ENCODE measurements at places on chromosomes 4 and X. TPM values are rescaled to one million over a fixed set of nuclear protein-coding genes. Genes with fewer than 3 reads are reported as not detected.
A peak's percentile ranks its signal among the peaks of the same experiment; 100 is the strongest.

- H3K4me1 ChIP-seq, result no peaks in the 10 kb centered on the region
- no peak overlapping the region for H3K27ac ChIP-seq
- H3K27me3 ChIP-seq, result no peaks in the 10 kb centered on the region
- no peak for DNase-seq
Measured at GRCh38 chrX:15188039-15188438, 81.8 kb downstream of the ASB9 start.

DNA sequence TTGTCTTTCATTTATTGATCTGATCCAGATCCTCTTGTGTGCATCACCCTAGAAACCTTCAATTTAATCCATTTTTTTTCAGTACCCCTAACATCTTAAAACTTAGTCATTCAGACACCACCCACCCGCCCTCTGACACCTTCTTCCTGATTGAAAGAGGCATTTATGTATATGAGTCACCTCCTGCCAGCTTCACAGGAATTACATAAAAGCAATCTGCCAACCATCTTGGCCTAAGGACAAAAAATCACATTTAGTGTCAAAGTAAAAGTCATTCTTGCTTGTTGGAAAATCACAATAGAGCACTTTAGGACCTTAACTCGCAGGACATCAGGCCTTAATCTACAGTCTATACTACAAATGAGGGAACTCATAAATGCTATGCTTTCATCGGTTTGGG is 52.1 kb downstream of the NDST3 start:
- no peak overlapping the region for H3K4me3 ChIP-seq
- no peaks in the 10 kb centered on the region for H3K36me3 ChIP-seq
- H3K4me1 ChIP-seq, result peaks cover 26% of the 10 kb centered on the region
- H3K27ac ChIP-seq, result peak overlapping the region; percentile 67
- H3K27me3 ChIP-seq, result no peaks in the 10 kb centered on the region

GRCh38 chrX:134971926-134972325 is 18.9 kb upstream of the SMIM10 start:
- no peak overlapping the region for H3K4me3 ChIP-seq
- H3K27me3 ChIP-seq, result no peaks in the 10 kb centered on the region
- H3K36me3 ChIP-seq, result no peaks in the 10 kb centered on the region
- no peak overlapping the region for H3K27ac ChIP-seq

The CLCN4 gene
- 3.7 TPM for total RNA-seq

- no peaks in the 10 kb centered on the region for H3K36me3 ChIP-seq
- H3K4me1 ChIP-seq, result peaks cover 20% of the 10 kb centered on the region
- no peak overlapping the region for H3K4me3 ChIP-seq
- peaks cover 3% of the 10 kb centered on the region for H3K27me3 ChIP-seq
Measured at GRCh38 chr4:26459054-26459755, 31.1 kb downstream of the CCKAR start.

GRCh38 chr4:70505151-70505748 is 13.1 kb upstream of the AMTN start:
- DNase-seq, result no peak
- no peak overlapping the region for H3K4me3 ChIP-seq
- H3K27ac ChIP-seq, result no peak overlapping the region

DNA sequence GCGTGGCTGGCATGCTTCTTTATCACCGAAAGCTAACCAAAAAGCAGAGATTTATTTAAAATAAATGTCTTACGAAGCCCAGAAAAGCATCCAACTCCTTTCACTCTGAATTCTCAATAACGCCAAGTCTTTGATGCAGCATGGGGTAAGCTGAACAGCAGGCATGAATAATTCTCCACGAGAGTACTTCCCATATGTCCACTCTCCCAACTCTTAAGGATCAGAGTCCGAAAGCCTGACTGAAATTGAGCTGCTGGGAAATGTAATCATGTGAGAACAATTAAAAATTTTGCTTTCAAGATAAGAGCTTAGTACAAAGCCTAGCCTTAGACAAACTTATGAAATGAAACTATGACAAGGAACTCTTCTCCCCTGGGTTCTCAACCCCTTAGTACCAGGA is 7.5 kb upstream of the SLC39A8 start:
- DNase-seq, result no peak
- H3K4me3 ChIP-seq, result no peak overlapping the region
- H3K27ac ChIP-seq, result no peak overlapping the region
- no peaks in the 10 kb centered on the region for H3K4me1 ChIP-seq
- no peaks in the 10 kb centered on the region for H3K36me3 ChIP-seq
- H3K27me3 ChIP-seq, result peaks cover 60% of the 10 kb centered on the region

GRCh38 chr4:82123934-82124333 is 249.9 kb downstream of the HNRNPD start:
- DNase-seq, result no peak
- no peaks in the 10 kb centered on the region for H3K36me3 ChIP-seq
- H3K27me3 ChIP-seq, result peaks cover 7% of the 10 kb centered on the region
- H3K4me1 ChIP-seq, result no peaks in the 10 kb centered on the region
- H3K27ac ChIP-seq, result no peak overlapping the region

The PASD1 gene
- not detected for total RNA-seq

GRCh38 chrX:19724409-19724808 is 163.0 kb downstream of the SH3KBP1 start:
- H3K4me1 ChIP-seq, result peaks cover 9% of the 10 kb centered on the region
- DNase-seq, result no peak
- no peak overlapping the region for H3K27ac ChIP-seq

- no peak for DNase-seq
- H3K27me3 ChIP-seq, result peaks cover 37% of the 10 kb centered on the region
- no peaks in the 10 kb centered on the region for H3K4me1 ChIP-seq
- H3K4me3 ChIP-seq, result no peak overlapping the region
- H3K36me3 ChIP-seq, result no peaks in the 10 kb centered on the region
Measured at GRCh38 chr4:73376976-73377375, 27.1 kb upstream of the ALB start.

GRCh38 chr4:76879731-76880364 is 18.1 kb downstream of the SOWAHB start:
- H3K4me3 ChIP-seq, result no peak overlapping the region
- H3K27me3 ChIP-seq, result no peaks in the 10 kb centered on the region
- no peaks in the 10 kb centered on the region for H3K36me3 ChIP-seq
- peaks cover 12% of the 10 kb centered on the region for H3K4me1 ChIP-seq
- no peak for DNase-seq
- H3K27ac ChIP-seq, result no peak overlapping the region

DNA sequence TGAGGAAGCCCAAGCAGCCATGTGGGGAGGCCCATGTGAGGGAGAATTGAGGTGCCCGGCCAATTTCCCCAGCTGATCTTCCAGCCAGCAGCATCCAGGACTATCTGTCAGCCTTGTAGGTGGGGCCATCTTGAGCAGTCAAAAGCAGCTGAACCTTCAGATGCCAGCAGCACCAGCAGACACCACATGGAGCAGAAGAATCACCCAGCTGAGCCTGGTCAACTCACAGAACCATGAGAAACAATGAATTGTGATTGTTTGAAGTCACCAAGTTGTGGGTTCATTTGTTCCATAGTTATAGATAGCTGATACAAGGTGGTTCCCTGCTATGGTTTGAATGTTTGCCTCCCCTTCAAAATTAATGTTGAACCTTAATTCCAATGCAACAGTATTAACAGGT is 85.1 kb upstream of the ATP6AP2 start:
- peaks cover 6% of the 10 kb centered on the region for H3K4me1 ChIP-seq
- H3K27me3 ChIP-seq, result no peaks in the 10 kb centered on the region
- no peak overlapping the region for H3K27ac ChIP-seq
- no peak for DNase-seq

The GAGE13 gene
- not detected for total RNA-seq

DNA sequence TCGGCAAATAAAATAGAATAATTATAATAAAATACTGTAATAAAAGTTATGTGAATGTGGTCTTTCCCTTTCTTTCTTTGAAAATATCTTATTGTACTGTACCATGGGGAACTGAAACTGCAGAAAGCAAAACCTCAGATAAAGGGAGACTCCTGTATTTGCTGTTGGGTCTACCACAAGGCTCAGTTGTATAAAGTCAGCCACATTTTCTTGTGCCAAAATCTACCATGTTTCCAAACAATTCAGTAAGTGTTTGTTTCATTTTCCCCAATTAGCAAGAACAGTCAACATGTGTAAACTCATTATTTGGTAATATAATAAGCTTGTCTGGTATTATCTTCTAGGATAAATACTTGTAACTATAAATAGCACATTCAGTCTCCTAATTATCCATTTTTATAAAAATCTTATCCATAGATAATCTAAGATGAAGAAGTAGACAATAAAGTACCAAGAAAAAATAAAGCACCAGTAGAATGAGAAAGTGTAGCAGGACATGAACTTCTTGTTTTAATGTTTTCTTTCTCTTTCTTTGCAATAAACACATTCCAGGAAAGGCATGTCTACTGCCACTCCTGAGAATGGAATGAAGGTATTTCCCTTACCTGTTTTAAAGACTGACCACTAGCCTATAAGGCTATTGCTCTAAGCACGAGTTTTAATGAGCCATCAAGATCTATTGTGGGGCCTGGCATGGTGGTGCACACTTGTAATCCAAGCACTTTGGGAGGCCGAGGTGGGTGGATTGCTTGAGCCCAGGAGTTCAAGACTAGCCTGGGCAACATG is 15.0 kb upstream of the OTUD4 start:
- H3K4me3 ChIP-seq, result no peak overlapping the region
- H3K36me3 ChIP-seq, result no peaks in the 10 kb centered on the region

GRCh38 chr4:5544762-5545161 is 163.6 kb downstream of the EVC2 start:
- no peak overlapping the region for H3K27ac ChIP-seq
- no peaks in the 10 kb centered on the region for H3K4me1 ChIP-seq
- no peak overlapping the region for H3K4me3 ChIP-seq
- DNase-seq, result peak; percentile 79
- peaks cover 25% of the 10 kb centered on the region for H3K27me3 ChIP-seq

The ASMT gene
- not detected for total RNA-seq

DNA sequence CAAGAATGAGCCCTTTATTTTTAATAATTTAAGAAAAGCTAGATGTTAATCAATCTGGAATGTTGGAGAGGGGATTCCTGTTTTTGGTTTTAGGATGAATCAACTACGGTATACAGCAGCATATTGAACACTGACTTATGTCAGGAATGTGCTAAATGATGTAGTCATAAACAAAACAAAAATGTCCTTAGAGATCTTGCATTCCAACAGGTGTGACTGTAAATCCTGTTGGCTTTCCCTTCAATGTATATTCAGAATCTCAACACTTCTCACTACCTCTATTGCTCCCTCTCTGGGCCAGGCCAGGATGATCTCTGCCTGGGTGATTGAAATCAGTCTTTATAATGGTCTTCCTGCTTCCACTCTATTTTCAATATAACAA is 37.8 kb upstream of the BDH2 start:
- H3K27me3 ChIP-seq, result no peaks in the 10 kb centered on the region
- H3K36me3 ChIP-seq, result peaks cover 13% of the 10 kb centered on the region
- peaks cover 2% of the 10 kb centered on the region for H3K4me1 ChIP-seq
- no peak overlapping the region for H3K4me3 ChIP-seq

DNA sequence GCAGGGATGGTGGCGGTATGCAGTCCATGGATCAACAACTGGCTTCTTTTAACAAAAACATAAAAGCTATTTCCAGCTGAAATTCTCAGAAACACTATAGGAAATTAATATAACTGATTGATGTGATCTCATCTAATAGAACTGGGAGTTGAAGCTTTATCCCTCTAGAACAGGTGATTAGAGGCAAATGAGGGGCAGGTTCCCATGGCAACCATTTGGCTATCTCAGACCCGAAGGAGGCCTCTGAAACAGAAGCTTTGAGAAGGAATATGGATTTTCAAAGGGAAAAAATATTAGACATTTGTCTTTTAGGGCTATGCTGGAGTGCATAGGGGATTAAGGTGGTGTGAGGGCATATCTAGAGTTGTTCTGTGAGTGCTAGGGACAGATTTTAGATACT is 50.0 kb downstream of the IGSF1 start:
- no peak overlapping the region for H3K27ac ChIP-seq
- no peak for DNase-seq
- no peak overlapping the region for H3K4me3 ChIP-seq
- H3K27me3 ChIP-seq, result peaks cover 5% of the 10 kb centered on the region
- H3K4me1 ChIP-seq, result no peaks in the 10 kb centered on the region

All from osteocyte (in vitro differentiated cells).